ENCODE measurements at places on chromosomes 1 and 21.

DNA sequence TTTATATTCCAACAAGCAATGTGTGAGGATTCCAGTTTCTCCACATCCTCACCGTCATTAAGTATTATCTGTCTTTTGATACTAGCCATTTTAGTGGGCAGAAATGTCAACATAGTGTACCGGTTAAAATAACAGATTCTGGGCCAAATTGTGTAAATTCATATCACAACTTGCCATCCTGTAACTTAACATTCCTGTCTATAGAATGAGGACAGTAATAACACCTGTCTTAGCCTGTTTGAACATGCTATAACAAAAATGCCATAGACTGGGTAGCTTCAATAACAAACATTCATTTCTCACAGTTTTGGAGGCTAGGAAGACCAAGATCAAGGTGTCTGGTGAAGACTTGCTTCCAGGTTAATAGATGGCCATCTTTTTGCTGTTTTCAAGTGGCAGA, 491.1 kb downstream of the PTBP2 start:
- no peak for DNase-seq

- DNase-seq, result no peak
Observed at GRCh38 chr1:202909494-202909893, 17.5 kb downstream of the KLHL12 start.

GRCh38 chr1:22489823-22490222, 38.2 kb downstream of the ZBTB40 start:
- no peak for DNase-seq

DNA sequence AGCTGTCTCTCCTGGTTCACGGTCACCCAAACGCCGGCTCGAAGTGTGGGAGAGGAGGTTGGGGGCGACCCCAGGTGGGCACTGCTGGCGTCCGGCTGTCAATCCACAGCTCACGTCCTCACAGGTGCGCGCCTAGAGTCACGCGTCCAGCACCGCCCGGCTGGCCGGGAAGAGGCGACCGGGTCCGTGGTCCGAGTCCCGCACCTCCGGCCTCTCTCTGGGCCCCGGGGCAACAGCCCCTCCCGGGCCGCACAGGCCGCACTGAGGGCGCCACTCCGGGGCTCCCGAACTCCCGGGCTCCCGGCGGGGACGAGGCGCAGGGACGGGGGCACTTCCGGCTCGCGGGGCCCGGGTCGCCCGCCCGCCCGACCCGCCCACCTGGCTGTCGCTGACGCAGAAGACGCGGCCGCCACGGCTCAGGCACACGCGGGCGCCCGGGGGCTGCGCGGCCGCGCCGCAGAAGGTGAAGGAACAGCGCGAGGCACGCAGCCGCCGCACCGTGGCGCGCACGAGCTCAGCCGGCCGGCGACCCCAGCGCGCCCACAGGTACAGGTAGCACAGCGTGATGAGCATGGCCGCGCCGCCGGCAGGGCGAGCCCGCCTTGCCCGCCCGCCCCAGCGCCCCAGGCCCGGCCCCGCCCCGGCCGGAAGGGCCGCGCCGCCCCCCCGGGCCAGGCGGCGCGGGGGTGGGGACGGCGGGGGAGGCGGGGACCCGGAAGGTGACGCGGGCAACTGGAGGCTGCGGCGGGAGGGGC, at the start of gene HLCS:
Gene HLCS (minus strand): TSS at position 604 of the 755 bp plus-strand sequence. CDS start 31 bp downstream, at position 573.
- peak; percentile 89 for DNase-seq

- no peak for DNase-seq
Observed at GRCh38 chr1:156547982-156548381, 24.4 kb downstream of the IQGAP3 start.

- no peak for DNase-seq
Observed at GRCh38 chr1:119978018-119978505, 81.7 kb upstream of the ADAM30 start.

DNA sequence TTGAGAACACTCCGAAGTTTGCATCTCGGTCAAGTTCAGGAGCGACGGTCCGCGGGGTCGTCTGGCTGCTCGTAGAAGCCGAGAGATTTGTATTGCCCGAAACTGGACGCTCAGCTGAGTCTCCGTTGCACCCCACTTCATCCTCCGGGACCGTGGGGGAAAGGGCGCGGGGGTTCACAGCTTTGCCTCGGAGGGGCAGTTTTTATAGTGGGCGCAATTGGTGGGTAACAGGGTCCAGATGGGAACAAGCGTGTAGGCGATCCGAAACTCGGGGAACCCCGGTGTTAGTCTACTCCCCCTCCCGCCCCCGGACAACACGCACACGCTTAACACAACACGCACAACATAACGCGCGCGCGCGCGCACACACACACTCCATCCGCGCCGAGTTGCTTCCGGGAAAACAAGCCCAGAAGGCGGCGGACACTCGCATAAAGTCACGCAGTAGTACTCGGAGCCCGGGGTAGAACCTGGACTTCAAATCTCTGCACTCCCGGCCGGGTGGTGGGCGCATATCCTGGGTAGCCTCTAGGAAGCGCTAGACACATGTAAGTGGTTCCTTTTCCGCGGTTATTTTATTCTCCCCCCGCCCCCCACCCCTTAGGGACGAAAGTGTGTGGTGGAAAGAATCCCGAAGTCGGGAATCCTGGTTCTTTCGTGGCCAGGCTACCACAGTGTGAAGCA, 1.1 kb upstream of the JUN start:
- peak; percentile 94 for DNase-seq

DNA sequence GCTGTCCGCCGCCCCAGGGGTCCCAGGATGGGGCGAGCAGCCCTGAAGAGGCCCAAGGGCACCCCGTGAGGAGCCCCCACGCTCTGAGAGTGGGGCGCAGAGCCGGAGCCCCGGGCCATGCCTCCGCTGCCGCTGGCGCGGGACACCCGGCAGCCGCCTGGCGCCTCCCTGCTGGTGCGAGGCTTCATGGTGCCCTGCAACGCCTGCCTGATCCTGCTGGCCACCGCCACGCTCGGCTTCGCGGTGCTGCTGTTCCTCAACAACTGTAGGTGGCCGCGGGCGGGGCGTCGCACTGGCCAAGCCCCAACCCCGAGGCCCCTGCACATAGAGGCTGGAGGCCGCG, 14.5 kb downstream of the AGRN start:
- DNase-seq, result no peak

- no peak for DNase-seq
Observed at GRCh38 chr1:41450747-41451285, 33.7 kb downstream of the EDN2 start.

GRCh38 chr21:45353200-45353599, 51.8 kb upstream of the COL18A1 start:
- DNase-seq, result no peak

DNA sequence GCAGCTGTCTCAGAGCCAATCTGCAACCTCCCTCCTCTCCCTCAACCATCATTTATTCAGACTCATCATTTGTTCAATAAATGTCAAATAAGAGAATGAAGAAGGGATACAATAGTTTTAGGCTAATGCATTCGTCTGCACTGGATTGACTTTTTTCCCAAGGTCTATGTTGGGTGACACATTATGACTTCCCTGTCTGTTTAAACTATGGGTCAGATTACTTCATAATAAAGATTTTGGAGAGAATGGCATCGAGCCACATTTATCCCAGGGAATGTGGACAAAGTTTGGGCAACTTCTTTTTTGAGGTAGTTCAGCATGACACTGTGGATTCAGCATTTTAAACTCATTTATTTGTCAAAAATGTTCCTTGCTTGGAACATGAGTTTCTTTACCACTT, 107.4 kb upstream of the ADGRL2 start:
- no peak for DNase-seq

GRCh38 chr1:41493626-41494350, 9.3 kb upstream of the EDN2 start:
- DNase-seq, result no peak

- DNase-seq, result no peak
Observed at GRCh38 chr1:241846862-241847539, 1.0 kb upstream of the EXO1 start.

DNA sequence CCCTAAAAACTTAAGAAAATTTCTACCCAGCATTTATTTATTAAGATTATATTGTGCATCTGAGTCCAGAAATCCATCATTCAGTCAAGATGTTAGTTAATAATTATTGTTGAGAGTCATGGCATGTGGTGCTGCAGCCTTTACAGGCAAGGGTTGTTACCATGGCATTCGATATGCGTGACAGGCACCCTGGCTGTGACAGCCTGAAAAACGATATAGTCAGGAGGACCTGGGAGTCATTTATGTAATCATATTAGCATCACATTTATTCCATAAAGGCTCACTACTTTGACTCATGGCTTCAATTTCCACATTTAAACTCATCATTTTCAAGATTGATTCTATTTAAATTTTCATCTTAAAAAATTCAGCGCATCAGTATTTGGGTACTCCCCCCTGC, 68.0 kb downstream of the CACHD1 start:
- DNase-seq, result no peak

GRCh38 chr1:59194621-59195020, 102.3 kb upstream of the FGGY start:
- no peak for DNase-seq

- DNase-seq, result peak; percentile 29
Observed at GRCh38 chr1:112507921-112508277, 866 bp upstream of the WNT2B start.

GRCh38 chr1:64515427-64515826, 45.5 kb downstream of the CACHD1 start:
- peak; percentile 79 for DNase-seq

- no peak for DNase-seq
Observed at GRCh38 chr1:58157256-58157655, 389.3 kb downstream of the OMA1 start.

- DNase-seq, result peak; percentile 21
Observed at GRCh38 chr1:226425431-226426031, 17.6 kb upstream of the PARP1 start.

DNA sequence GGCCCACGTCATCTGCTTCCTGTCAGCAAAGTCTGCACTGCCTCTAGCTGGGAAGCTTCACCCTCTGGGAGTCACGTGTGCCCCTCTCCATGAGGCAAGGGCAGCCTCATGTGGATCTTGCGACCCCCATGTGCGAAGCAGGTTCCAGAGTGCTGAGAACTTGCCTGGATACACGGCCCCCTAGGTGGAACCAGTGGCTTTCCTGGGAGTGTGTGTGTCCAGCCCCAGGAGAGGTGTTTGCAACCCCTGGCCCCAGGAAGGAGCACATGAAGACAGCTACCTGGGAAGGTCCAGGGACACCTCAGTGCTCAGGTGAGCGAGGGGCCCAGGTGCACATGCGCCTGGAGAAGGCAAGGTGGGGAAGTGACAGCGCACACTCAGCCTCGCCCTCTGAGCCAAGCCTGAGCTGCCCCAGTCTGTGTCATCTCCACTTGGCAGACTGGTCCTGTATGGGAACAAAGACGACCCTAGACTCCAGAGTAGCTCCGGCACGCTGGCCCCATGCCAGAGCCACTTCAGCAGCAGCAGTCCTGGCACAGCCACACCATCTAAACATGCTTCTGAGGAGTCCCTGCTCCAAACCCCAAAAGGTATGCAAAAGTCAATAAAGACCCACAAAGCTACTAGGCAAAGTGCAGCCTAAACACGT, 8.9 kb downstream of the LSS start:
- DNase-seq, result no peak

DNA sequence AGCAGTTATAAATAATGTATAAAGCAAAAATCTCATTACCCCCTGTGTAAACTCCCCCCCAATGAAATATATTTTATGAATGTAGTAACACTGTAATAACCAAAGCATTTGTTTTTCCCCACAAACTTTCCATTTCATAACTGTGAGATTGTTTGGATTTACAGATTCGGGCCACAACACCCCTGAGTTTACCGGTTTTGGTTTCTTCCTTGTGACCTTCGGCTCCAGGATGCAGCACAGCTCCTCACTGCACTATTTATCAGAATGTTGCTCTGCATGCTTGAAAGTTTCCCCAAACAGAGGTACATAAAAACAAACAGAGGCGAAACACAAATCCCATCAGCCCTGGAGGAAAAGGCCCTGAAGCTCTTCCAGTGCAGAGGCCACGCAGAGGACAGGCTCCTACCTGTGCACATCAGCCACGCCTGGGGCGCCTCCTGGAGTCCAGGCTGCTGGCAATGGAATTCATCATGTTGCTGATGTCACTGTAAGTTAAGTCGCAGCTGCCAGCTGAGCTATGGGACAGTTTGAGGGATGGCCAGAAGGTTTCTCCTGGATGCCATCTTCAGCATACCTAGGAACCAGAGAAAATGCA, 122.0 kb downstream of the LMO4 start:
- DNase-seq, result no peak

- peak; percentile 61 for DNase-seq
Observed at GRCh38 chr1:204094856-204095634, 22.1 kb downstream of the SOX13 start.

DNA sequence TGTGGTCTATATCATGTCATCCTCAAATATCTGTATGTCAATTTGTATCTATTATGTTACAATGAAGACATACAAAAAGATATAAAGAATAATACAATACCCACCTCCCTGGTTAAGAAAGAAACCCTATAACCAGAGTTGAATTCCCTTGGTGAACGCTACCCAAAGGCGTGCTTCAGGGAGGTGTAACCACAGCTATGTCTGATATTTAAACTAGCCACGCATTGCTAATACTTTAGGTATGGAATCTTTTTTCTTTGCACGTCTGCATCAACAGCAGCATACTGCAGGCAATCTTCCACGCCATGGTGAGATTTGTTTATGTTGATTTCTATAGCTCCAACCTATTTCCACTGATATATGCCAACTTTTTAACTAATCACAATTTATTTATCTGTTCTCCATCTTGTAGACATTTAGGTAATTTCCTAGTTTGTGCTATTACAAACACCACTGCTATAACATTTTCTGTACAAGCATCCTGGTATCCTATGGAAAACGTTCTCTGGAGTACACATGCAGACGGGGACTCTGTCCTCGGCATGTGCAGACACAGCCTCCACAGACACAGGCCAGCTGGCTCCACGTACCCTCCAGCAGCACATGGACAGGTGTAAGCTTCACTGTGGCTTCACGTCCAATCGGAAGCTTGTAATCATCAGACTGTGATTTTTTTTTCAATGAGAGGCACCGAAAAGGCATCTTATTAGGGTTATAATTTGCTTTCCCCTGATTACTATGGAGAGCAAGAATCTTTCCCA, 58.5 kb downstream of the HSF2BP start:
- DNase-seq, result no peak

GRCh38 chr1:157154291-157154690, 16.1 kb upstream of the ETV3 start:
- no peak for DNase-seq

GRCh38 chr1:152926091-152926490, 17.7 kb downstream of the IVL start:
- DNase-seq, result peak; percentile 31

GRCh38 chr1:177033628-177034027, 130.9 kb downstream of the ASTN1 start:
- DNase-seq, result no peak

DNA sequence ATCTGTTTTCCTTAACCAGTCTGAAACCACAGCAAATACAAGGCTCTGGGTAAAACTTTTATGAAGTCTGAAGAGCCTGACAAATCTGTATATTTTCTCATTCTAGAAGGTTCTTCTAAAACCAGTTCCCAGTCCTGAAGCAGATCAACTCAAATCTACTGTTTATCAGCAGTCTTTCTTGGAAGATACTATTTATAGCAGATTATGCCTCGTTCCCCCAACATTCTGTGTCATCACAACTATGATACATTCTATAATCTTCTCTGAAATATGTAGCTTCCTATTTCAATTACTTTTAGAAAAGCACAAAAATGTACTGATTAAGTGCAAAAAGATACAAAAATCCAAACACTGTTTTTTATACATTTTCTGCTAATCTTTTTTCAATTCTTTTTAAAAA, 67.5 kb downstream of the NIBAN1 start:
- DNase-seq, result no peak

GRCh38 chr1:230301322-230301721, 124.8 kb downstream of the PGBD5 start:
- DNase-seq, result no peak
